CD8-positive, alpha-beta T cell (primary cell): ENCODE measurements at places on chromosomes 5 and 9. TPM values are rescaled to one million over a fixed set of nuclear protein-coding genes. Genes with fewer than 3 reads are reported as not detected.

The TSSK1B gene
- not detected for total RNA-seq

The PCDHGA5 gene
- total RNA-seq: not detected

The PCDHGB1 gene
- total RNA-seq: not detected

The FBP1 gene
- total RNA-seq: 2.7 TPM

The CNTNAP3 gene
- not detected for total RNA-seq

The IRX1 gene
- total RNA-seq: not detected

DNA sequence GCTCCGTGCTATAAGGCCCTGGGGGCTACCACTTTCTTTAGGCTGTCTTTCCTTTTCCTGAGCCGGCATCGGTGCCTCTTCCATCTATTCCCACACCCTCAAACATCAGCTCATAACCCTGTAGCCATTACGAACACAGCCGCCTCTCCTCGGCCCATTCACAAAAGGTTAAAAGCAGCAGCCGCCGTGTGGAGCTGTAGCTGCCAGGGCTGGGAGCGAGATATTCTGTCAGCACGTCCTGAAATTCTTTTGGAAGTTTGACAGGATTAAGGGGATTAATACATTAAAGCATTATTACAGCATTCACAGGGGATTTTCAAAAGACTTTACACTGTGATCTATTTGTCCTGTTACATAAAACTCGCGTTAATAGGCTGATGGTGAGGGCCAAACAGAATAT, 428.2 kb downstream of the CDK5RAP2 start:
- DNase-seq: no peak

DNA sequence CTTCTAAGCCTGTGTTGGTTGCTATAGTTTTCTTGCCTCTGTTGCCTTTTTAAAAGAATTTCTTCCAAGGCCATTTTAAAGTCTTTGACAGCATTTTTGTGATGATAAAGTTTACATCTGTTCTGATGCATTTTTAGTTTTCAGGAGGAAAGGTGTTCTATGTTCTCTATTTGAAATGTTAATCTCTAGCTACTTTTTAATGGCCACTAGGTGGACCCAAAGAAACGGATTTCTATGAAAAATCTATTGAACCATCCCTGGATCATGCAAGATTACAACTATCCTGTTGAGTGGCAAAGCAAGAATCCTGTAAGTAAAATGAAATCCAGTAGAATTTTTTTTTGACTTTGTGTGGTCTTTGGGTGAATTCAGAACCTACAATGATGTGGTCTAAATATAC, 60.2 kb downstream of the MELK start:
- no peak for DNase-seq

- no peak for DNase-seq
Observed at GRCh38 chr5:37859805-37860204, 20.0 kb upstream of the GDNF start.

GRCh38 chr9:127004946-127005769, 90.6 kb downstream of the RALGPS1 start:
- peak; percentile 73 for DNase-seq

GRCh38 chr5:134139891-134140469, 25.5 kb downstream of the TCF7 start:
- DNase-seq: no peak

DNA sequence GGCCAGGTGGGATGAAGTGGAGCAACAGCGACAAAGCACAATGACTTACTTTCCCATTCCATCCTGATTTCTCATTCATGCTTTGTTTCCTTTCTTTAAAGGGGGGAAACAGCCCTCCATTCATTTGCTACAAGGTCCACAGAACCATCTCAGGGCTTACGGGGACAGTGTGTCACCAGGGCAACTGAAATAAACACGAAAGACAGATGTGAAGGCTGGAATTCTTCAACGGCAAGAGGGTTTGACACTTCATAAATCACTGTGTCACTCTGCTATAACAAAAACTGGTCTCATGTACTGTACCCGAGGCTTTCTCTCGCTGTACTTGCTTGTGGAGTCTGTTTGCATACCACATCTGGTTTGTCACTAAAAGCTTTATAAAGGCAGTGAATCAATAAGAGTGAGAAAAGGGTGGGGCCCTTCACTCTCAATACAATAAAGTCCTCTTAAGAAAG, 150.8 kb downstream of the EFNA5 start:
- peak; percentile 54 for DNase-seq

DNA sequence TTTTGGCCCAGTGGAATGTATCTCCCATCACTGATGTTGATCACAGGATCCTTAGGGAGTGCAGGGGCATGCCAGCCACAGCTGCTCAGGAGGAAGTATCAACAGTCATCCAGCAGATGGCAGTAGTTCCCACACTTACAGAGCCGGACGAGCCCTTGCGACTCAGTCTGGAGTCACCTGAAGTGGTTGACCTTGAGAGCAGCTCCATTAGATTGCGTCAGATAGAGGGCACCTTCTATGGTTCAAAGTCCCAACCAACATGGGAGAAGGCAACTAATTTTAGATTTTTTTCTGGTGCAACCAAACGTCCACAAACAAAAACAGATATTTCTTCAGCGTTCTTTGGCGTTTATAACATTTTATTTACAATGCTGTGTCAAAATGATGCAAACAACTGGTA, 124.5 kb downstream of the EGFLAM start:
- DNase-seq: peak; percentile 18

DNA sequence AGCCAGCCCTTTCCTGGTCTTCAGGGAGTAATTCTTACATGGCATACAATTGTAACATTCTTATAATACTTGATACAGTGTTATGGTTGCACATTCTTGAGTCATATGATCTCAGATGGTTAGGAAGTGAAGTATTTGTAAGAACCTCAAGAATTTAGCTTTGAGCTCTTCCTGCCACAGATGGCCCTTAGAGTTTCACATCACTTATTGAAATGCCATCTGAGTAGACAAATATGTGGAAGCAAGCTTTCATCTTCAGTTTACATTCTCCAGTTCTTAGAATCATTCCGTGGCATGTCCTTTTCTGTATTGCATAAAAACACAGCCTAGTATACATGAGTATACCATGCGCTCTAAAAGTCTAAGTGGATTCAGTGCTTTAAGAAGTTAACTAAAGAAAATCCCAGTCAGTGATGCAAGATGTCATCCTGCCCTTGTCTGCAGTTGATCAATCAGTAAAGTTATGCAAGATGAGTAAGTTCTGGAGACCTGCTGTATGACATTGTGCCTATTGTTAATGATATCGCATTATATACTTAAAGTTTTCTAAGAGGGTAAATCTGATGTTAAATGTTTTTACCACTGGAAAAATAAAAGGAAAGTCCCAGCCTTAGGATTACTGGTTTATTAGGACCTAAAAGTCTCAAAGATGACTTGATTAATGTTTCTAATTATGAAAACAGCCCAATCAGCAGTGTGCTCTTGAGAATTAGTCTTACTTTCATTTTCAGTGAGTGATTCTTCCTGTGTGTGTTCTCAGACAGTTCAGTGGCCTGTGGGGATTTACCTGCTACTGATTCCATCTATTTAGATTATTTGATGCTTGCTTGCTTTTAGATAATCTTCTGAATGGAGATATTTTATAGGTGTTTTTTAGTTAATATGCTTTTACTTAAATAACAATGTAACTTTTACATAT, 29.4 kb downstream of the RHOBTB3 start:
- peak; percentile 43 for DNase-seq

DNA sequence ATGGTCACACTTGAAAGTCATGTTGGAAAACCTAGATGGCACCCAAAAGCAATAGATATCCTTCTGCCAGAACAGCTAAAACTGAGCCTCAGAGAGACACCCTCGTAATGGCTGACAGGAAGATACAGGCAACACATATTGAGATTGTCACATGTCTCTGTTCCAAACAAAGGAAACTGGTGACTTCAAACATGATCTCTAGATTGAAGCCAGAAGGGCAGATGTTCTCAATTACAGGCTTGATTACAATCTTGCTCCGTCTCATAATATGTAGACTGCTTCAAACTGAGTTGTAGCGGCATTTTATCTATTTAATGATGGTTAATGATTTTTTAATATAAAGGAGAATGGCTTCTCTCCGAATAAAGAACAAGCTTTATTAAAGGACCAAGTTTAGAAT, 774.3 kb downstream of the KCTD16 start:
- no peak for DNase-seq

- DNase-seq: no peak
Observed at GRCh38 chr5:2744485-2744884, 7.0 kb downstream of the IRX2 start.

DNA sequence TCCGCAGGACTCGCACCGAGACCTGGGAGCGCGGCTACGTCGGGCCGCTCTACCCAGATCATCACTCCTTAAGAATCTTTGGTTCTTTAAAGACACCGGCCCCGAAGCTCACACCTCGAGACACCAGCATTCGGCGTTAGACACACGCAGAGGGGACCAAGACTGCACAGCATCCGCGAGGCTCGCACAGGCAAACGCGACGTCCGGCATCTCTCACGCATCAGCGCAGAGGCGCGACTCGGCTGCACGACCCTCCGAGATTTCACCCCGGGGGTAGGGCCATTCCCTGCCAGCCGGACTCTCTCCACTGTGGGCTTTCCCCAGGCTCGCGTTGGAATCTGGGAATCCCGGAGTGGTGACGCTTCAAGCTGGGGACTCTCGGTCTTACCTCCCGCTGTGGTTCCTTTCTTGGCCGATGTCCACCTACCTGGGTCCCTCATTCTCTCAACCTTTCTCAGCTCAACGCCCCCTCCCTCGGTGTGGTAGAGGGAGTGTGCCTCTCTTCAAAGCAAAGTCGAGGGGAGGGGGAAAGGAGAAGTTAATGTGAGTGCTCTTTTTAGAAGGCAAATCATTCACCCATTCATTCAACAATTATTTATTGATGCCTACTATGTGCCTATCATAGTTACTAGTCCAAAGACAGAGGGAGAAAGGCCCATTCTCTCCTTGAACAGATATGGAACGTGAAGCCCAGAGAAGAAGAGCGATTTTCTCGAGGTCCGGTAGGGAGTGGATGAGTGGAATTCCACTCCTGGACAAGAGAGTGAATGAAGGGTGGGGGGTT, 1.3 kb upstream of the HAND1 start:
- no peak for DNase-seq
